Activated CD8-positive, alpha-beta memory T cell treated with anti-CD3 and anti-CD28 coated beads for 1 hour (primary cell): ENCODE measurements at places on chromosomes 3 and 15.

GRCh38 chr3:45064512-45065372 lies 38.6 kb downstream of the CLEC3B start:
- no peak for DNase-seq

DNA sequence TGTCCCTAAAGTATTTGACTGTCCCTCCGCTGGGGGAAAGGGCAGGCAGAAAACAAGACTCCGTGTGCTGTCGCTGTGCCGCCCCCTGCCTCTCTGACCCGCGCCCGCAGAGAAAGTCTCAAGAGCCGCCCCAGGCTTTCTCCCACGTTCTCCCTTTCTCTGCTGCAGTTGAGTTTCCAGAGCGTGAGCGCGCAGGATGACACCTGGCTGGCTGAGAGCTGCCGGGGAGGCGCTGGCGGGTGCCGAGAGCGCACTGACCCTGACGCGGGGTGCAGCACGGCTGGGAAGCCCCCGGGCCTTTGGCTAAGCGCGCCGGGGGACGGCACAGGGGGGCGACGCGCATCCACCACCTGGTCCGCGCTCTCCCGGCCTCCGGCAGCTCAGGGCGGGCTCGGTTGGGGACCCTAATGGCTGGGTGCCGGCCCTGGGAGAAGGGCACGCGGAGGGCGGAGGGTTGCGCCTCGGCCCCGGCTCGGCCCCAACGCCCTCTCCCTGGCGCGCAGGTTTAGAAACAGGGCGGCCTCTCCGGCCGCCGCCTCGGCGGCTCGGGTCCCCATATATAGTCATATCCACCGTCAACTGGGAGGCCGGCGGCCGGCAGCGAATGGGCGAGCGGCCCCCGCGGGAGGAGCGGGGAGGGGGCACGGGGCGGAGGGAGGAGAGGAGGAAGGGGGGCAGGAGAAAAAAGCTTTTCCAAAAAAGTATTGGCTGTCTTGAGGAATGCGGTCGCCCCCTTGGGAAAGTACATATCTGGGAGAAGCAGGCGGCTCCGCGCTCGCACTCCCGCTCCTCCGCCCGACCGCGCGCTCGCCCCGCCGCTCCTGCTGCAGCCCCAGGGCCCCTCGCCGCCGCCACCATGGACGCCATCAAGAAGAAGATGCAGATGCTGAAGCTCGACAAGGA lies at the start of gene TPM1:
TPM1 (plus strand) TSS at position 774 of the 903 bp plus-strand sequence; CDS start at position 857, 83 bp downstream.
- DNase-seq, result no peak

DNA sequence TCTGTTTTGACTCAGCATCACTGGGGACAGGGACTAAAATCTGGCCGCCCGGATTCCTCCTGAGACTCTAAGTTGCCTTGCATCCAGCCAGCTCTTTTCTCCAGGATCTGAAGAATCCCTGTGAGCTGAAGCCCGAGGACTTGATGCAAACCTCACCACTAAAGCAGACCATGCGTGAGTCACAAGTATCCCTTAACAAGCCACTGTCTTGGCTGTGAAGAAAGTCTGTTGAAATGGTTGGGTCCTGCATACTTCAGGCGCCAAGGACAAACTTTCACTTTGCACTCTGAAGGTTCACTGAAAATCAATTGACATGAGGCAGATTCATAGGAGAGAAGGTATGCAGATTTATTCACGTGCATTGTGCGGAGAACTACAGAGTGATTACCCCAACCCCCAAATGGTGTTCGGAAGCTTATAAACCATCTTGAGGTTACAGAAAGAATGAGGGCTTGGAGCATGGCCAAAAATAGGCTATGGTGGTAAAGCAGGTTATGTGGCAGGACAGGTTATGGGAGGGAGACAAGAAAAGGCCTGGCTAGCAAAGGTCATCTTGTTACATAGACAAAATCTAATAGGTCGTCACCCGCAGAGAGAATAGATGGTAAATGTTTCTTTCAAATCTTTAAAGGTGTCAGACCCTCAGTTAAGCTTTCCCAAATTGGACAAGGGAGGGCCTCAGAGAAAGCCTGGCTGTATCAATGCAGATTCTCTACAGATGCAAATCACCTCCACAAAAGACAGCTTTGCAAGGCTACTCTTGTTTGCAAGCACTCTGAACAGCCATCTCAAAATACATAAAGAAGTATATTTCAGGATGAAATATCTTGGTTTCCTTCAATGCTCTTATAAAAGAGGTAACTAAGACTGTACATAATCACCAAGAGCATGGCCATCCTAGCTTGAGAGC lies 126.3 kb upstream of the PLAAT1 start:
- no peak for DNase-seq

DNA sequence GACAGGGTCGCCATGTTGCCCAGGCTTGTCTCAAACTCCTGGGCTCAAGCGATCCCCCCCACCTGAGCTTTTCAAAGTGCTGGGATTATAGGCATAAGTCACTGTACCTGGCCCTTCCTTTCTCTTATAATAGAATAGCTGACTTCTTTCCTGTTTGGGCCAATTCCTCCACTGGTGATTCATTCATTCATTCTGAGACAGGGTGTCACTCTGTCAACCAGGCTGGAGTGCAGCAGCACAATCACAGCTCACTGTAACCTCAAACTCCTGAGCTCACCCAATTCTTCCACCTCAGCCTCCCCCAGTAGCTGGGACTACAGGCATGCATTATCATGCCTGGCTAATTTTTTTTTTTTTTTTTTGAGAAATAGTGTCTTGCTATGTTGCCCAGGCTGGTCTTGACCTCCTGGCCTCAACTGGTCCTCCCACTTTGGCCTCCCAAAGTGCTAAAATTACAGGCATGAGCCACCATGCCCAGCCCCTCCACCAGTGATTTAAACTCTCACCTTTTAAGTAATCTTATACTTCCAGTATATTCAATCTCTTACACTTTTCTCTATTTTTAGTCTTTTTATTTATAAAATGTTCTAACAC lies 20.9 kb downstream of the GNB4 start:
- DNase-seq, result no peak
